WERI-Rb-1 (cell line): ENCODE measurements at places on chromosomes 11 and 22.

- no peak for DNase-seq
Observed at GRCh38 chr11:131938351-131938751, 567.9 kb downstream of the NTM start.

DNA sequence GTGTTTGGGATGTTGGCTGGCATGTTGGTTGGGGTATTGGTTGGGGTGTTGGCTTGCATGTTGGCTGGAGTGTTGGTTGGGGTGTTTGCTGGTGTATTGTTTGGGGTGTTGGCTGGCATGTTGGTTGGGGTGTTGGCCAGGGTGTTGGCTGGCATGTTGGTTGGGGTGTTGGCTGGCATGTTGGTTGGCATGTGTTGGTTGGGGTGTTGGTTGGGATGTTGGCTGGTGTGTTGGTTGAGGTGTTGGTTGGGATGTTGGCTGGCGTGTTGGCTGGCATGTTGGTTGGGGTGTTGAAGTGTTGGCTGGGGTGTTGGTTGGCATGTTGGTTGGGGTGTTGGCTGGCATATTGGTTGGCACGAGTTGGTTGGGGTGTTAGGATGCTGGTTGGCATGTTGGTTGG, 24.5 kb downstream of the OTUB1 start:
- DNase-seq, result no peak

- no peak for DNase-seq
Observed at GRCh38 chr22:40235308-40235707, 57.6 kb downstream of the TNRC6B start.

- no peak for DNase-seq
Observed at GRCh38 chr22:47000888-47001287, 238.4 kb downstream of the TBC1D22A start.

DNA sequence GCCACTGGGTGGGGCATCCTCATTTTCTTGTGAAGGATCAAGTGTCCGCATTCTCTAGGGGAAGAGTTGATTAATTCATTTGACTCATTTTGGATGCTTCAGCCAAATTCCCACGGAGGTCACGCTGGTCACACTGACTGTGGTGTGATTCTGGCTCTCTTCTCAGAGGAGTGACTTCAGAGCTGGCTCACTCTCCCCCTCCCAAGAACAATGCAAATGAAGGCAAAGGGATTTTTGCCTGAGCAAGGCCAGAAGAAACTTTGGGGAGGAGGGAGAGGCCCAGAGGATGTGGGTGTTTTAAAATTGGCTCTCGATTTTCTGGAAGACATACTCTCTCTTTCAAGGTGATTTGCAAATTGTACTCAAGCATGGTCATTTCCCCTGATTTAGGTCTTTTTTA, 51.1 kb upstream of the LMO2 start:
- no peak for DNase-seq

GRCh38 chr11:5631417-5631816, 6.6 kb downstream of the TRIM34 start:
- no peak for DNase-seq

DNA sequence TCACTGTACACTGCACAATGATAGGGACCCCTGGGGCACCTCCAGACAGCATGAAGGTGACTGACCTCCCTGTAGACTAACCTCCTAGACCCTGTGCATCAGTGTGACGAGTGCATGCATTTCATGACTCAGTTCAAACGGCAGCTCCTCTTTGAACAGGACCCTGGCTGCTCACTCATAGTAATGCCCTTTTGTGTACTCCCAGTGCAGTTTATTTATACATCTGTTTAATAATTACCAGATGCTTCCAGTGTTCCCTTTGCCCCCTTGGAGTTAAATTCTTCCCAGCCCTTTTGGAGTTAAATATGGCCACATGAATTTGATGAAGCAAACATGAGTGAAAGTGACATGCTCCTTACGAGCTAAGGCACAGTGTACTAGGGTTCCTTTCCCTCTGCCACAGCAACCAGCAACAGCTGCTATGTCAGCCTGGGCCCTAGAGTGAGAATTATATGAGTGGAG, 72.4 kb downstream of the PANX1 start:
- no peak for DNase-seq

DNA sequence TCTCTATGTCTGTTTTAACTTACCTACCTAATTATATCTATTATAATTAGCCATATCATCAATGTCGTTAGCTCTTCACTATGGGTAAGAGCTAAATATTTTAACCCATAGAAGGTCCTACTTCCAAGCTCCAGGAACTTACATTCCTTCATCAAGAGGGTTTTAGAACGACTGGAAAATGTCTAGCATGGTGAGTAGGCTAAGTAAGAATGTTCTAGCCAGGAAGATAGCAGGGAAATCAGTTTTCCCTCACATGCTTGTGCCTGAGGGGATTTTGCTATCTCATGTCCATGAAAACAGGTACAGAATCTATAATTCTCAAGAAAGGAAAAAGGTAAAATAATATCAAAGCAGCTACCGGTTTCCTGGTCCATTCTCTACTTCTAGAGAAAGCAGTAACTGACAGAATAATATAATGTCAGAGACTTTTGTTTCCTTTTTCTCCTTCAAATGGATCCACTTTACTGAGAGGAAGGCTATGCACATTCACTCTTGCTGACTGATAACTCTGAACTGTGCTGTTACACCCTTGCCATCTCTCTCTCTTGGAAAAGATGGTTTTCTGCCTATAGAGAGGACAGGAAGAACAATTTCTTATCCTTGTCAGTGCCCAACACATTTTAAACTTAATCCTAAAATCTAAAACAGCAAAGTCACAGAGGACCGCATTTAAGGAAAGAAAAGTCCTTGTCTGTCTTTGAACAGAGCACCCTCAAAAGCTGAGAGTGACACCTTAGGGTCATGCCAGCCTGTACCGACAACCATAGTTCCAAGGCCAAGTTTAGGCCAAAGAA, 67.0 kb downstream of the MAML2 start:
- no peak for DNase-seq

GRCh38 chr11:37277896-37278465, 679.9 kb upstream of the RAG2 start:
- no peak for DNase-seq

DNA sequence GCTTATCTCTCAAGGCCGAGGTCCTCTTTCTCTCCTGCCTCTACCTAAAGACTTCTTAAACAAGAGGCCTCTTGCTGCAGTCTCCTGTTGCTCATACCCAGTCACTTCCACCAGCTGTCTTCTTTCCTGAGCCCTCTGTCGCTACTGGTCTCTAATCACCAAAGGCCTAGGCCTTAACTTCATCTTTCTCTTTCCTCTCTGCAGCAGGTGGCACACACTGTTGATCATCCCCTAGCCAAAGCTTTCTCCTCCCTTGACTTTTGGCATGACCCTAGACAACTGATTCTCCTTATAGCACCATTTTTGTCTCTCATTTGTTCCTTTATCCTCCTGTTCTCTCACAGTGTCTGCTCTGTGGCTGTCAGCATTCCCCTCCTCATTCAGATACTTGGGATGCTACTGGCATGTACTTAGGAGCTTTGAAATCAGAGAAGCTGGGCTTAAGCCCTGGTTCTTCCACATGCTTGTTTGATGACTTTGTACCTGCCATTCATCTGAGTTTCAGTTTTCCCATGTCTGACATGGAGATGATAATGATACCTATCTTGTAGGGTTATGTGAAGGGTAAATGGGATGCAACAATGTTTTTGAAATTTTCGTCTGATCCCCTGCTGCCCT, 22.4 kb downstream of the ENDOD1 start:
- DNase-seq, result no peak

- DNase-seq, result no peak
Observed at GRCh38 chr11:83948200-83948599, 662.0 kb upstream of the CCDC90B start.

- no peak for DNase-seq
Observed at GRCh38 chr11:64458997-64459396, 100.0 kb downstream of the RPS6KA4 start.

GRCh38 chr22:50567721-50568252, 5.1 kb upstream of the SYCE3 start:
- no peak for DNase-seq

DNA sequence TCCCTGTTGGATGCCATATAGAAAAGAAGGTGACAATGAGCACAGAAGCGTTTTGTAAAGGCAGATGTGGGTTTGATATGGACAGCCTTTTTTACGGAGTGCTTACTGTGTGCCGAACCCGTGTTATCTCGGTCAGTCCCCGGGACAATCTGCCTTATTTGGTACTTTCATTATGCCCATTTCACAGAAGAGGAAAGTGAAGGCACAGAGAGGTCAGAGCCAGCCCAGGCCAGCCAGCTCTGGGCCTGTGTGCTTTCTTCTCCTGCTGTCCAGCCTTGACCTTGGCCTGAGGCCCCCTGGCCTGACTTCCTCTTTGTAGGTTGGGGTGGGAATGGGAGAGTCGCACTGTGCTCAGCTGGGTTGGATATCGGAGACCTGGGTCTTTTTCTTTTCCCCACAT, 628 bp upstream of the CRYBB1 start:
- DNase-seq, result no peak

- no peak for DNase-seq
Observed at GRCh38 chr11:65811764-65812475, 21.8 kb upstream of the SNX32 start.

- DNase-seq, result no peak
Observed at GRCh38 chr11:110044226-110044968, 48.8 kb upstream of the ZC3H12C start.

- DNase-seq, result no peak
Observed at GRCh38 chr11:116427903-116428637, 344.7 kb downstream of the BUD13 start.

GRCh38 chr11:72354356-72355115, 79.8 kb downstream of the CLPB start:
- DNase-seq, result no peak
